Hair follicle dermal papilla cell (primary cell): ENCODE measurements at places on chromosomes 16 and 17. TPM values are rescaled to one million over a fixed set of nuclear protein-coding genes. Genes with fewer than 3 reads are reported as not detected.

ACSM5 gene
- 0.24 TPM in 1 of 2 replicates, not detected in the other for total RNA-seq

ST6GALNAC2 gene
- total RNA-seq, result 0.65 and 3.3 TPM in 2 replicates

FOXN1 gene
- not detected in 2 replicates for total RNA-seq

SLFN13 gene
- 0.85 and 1.1 TPM in 2 replicates for total RNA-seq

ZNF778 gene
- 13.6 and 14.0 TPM in 2 replicates for total RNA-seq

SPATA32 gene
- total RNA-seq, result not detected in 2 replicates
